ENCODE measurements at places on chromosomes 12 and 14.

- DNase-seq = no peak
Measured at GRCh38 chr12:84455598-84455997, 457.0 kb downstream of the SLC6A15 start.

GRCh38 chr14:27372771-27373170, 774.9 kb upstream of the NOVA1 start:
- DNase-seq = no peak

DNA sequence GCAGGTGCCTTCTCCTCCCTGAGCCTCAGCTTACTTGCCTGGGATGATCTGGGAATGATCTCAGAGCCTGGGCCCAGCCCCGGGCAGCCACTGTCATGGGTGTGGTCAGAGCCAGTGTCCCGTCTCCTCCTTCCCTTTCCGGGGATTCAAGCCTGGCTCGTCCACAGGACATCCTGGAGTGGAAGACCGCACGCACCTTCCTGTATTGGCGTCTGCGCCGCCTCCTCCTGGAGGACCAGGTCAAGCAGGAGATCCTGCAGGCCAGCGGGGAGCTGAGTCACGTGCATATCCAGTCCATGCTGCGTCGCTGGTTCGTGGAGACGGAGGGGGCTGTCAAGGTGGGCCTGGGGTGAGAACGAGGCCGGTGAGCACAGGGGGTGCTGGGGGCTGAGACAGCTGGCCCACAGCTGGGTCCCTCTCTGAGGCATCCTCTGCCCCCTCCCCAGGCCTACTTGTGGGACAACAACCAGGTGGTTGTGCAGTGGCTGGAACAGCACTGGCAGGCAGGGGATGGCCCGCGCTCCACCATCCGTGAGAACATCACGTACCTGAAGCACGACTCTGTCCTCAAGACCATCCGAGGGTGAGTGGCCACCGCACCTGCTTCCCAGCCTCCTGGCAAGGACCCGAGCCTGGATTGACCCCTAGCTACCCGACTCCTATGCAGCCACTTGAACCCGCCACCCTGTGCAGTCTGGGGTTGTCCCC, 44.0 kb downstream of the FOXN4 start:
- DNase-seq = no peak

DNA sequence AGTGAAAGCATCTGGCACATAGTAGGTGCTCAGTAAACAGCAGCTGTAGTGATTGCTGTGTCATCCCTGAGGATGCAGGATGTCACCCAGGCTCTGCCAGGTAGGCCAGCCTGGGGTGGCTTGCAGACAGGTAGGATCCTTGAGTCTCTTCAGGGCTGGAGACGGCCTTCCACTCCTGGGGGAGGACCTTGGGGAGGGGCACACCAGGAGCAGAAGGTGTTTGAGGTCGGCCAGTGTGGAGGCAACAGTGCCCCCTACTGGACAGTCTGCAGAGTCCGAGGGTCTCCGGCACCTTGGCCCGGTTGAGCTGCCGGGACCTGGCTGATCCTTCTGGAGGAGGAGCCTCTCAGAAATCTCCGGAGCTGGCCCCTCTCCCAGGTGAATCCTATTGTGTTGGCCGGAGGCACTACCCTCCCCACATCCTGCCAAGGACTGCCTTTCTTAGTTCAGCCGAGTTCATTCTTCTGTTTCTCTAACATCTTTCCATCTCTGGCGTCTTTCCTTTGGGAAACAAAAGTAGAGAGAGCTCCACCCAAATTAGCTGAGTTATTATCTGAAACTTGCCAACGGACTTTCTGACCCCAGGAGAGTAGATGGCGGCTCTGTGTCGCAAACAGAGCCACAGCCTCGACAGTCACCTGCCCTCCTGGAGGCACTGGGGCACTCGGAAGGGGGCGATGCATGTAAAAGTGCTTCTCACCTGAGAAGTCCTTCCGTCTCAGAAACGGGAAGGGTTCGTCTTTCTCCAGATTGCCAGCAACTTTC, 41.8 kb upstream of the CLMN start:
- no peak for DNase-seq

DNA sequence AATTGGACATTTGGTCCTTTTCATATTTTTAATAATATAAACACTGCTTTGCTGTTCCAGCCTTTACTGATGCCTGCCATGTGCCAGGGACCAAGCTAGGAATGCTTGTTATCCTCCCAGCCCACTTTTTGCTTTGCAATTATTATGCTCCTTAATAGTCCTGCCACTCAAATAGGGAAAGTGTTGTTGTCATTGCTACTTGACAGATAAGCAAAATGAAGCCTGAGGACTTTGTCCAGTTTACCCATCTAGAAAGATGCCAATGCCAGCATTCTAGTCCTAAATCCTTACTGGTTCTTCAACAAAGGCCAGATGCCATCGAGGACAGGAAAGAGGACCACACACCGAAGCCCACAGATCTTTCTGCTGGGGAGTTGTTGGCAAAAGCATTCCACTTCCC, 246.5 kb downstream of the EMP1 start:
- DNase-seq = no peak

DNA sequence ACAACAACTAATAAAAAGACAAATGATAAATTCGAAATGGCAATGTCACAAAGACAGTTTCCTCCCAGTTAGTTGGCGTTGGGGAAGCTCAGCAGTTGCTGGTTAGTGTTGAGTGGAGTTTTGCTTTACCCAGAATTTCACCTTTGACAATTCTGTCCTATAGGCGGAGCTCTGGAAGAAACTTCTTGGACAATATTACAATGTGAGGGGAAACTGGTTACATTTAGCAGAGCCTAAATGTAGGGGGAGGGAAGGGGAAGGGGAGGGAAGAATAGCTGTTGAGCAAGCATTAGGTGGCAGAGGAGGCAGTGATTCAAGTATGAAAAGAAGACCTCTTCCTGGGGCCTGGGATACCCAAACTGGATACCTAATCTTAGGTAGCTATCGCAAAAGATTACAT, 51.4 kb downstream of the BDKRB1 start:
- DNase-seq = no peak

GRCh38 chr12:61452076-61452475, 808.1 kb upstream of the USP15 start:
- DNase-seq = no peak

- no peak for DNase-seq
Measured at GRCh38 chr14:57573173-57573572, 79.5 kb upstream of the CCDC198 start.

DNA sequence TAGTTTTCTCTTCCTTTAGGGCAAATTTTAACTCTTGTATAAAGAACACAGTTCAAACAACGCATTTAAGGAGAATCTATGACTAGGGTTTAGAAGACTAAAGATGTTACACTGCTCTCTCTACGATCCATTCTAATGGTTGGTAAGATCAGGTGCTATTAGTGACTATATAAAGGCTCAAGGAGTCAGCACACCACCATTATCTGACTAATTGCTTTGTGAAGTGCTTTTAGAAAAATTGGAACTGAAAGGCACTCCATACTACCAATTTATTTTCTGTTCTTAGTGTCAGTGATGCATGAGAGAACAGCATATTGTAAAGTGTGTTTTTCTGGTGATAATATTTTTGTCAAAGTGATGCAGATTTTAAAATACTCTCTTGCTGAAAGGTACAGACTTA, 136.8 kb downstream of the SYT1 start:
- DNase-seq = no peak

DNA sequence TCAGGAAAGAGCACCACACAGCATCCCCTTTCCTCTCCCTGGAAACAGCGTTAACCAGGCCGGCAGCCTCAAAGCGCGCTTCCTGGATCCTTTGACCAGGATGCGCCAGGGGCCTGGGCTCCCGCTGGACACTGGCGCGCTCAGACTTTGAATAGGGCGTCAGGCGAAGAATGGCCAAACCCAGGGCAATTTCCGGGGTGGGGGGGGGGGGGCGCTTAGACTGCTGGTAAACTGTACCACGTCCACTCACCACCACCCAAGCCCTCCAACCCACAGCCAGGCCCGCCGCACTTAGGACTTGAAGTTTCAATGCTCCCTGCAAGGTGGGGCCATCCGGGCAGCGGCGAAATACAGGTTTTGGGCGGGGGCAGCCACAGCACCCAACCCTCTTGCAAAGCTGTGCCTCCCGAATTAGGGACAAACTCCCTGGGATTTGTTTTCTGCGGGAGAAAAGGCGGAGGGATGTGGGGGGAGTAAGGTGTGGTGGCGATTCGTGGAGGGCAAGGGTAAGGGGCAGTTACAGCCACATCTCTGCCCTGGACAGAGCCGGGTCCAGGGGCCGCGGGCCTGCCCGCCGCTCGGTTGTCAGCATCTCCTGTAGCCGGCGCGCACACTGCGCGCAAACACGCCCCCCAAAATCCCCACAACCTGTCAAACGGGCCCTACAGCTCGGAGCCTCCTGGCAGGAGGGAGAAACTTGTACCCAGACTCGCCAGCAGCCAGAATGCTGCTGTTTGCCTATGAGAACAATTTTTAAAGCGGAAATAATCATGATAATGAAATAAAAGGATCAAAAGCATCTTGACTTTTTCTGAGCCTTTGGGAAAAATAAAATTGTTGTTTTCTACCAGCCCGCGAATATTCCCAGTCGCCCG, 958 bp downstream of the RTN1 start:
- no peak for DNase-seq

GRCh38 chr14:95068080-95068479, 89.2 kb downstream of the DICER1 start:
- DNase-seq = no peak

- DNase-seq = no peak
Measured at GRCh38 chr14:50056435-50056834, 59.9 kb downstream of the VCPKMT start.

GRCh38 chr12:45969084-45969483, 21.3 kb downstream of the SCAF11 start:
- DNase-seq = no peak

DNA sequence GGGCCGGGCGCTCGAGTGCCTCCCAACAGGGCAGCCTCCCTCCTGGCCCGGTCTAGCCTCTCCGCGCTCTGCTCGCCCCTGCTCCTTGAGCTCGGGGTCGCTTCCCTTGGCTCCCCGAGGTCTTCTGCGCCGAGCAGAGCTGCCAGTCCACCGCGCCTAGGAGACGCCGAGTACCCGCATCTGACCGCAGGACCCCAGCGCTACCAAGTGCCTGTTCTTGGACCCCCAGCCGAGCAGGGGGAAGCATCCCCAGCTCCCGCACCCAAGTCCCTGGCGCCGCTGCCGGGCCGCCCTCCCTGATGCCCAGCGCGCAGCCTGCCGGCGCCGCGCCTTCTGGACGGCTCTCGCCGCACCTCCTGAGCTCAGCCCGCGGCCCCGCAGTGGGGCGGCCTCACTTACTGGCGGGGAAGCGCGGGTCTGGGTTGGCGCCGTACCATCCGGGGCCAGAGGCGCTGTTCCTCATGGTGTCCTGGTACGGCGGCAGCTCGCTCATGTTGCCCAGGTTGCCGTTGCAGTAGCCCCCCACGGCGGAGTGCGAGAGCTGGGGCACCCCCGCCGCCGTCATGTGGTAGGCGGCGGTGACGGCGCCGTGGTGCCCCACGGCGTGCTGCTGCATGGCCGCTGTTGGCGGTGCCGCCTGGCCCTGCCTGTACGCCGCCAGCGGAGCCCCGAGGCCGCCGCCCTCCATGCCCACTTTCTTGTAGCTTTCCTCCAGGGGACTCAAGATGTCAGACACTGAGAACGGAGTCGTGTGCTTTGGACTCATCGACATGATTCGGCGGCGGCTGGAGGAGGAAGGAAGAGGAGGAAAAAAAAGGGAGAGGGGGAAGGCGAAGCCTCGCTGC, 1.2 kb downstream of the NKX2-1 start:
- DNase-seq = no peak

- DNase-seq = no peak
Measured at GRCh38 chr14:83162361-83162929, 1628.8 kb upstream of the SEL1L start.

GRCh38 chr14:41120402-41120801, 486.3 kb upstream of the LRFN5 start:
- DNase-seq = no peak

DNA sequence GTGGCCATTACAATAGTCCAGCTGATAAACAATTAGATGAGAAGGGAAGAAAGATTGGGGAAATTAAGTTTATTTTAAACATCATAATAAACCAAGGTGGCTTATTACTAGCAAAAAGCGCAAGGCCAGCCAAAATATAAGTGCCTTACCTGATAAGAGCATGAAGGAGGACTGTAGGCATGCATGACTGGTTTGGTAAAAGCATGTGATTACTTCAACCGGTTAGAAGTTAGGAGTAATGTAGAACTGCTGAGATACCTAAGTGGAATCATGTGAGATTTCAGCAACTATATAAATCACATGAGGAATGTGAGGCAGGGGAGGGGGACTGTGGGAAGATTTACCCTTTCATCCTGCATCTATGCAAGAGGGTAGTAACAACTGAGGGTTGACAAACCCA, 59.7 kb upstream of the CCDC196 start:
- no peak for DNase-seq

- no peak for DNase-seq
Measured at GRCh38 chr12:21906919-21907493, 34.2 kb downstream of the ABCC9 start.

DNA sequence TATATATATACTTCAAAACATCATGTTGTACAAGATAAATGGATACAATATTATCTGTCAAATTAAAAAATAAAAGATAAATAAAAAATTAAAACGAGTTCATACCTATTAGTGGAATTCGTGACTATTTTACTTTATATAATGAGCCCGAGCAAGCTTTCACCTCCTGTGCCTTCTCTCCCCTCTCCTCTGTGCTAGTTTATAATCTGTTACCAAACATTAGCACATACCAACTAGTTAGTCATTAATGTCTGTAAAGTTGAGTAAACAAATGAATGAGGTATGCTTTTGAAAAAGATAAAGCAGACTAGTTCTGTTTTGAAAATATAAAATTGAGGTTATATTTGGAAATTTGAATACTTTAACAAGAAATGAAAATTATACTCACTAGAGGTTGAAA, 84.0 kb downstream of the LRRC9 start:
- DNase-seq = no peak

GRCh38 chr14:72045885-72046284, 113.7 kb downstream of the RGS6 start:
- DNase-seq = no peak

DNA sequence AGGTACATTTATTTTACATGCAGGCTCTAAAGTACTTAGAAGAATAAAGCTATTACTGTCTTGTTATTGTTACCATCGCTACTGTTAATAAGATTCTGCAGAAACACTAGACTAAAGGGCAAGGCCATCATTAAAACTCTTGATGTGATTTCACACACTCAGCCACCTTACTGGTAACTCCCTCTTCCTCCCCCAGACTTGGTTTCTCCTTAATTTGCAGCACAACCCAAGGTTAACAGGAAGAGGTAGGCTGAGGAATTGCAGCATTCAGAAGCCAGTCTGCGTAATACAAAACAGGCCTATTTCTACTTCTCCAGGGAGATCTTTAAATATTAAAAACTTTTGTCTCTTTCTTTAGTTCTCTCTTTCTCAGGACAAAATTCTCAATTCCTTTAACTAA, 210.3 kb downstream of the BTG1 start:
- no peak for DNase-seq

GRCh38 chr12:8829125-8829518, 6.7 kb downstream of the A2ML1 start:
- no peak for DNase-seq

DNA sequence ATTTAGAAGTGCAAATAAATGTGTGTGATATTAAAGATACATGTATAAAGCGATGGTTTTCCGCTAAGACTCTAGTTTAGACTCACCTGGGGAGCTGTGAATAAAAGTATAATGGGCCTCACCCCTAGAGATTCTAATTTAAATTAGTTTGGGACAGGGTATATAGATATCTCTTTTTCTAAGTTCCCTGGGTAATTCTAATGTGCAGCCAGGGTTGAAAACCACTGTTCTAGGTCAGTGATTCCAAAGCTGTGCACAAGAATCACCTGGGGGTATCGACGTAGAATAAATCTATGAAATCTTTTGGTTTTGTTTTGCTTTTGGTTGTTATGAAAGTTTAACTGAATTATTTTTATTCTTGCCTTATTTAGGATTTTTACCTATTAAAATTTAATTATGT, 302.1 kb downstream of the KCNH5 start:
- no peak for DNase-seq

All from skeletal muscle cell (primary cell).